ENCODE measurements at places on chromosomes 2 and 18.

- DNase-seq: no peak
Measured at GRCh38 chr2:207848545-207848928, 78.8 kb upstream of the FZD5 start.

- no peak for DNase-seq
Measured at GRCh38 chr2:212726403-212726802, 187.8 kb upstream of the ERBB4 start.

DNA sequence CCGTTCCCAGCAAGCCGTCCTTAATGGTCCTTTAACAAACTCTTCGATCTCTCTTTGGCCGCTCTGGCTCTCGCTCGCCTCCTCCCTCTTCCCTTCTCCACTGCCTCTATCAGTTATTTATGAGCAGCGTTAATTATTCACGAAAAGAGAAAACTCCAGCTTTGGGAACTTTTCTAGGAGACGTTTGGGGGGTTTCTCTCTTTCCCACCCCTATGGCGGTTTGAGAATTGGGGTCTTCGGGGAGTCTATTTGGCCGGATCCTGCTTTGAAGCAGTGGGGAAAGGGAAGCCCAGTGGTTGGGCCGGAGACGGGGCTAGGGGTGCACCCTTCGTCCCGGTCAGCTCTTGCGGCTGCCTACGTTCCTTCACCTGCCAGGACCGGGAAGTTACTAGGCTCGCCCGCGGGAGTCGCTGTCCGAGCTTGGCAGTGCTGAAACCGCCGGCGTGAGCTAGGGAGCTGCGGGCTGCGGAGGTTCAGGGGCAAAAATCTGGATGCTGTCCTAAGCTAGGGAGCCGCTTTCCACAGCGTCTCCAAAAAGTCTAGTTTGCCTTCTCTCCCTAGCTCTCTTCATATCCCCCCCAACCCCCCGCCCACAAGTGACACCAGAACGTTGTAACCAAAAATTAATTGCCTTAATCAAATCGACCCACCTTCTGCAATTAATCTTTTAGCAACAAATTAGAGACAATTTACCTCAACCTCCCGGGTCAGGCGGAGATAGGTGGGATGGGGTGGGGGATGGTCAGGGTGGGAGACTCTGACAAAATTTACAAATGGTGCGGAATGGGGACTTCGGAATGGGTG is 8.9 kb upstream of the SKOR2 start:
- DNase-seq: no peak

DNA sequence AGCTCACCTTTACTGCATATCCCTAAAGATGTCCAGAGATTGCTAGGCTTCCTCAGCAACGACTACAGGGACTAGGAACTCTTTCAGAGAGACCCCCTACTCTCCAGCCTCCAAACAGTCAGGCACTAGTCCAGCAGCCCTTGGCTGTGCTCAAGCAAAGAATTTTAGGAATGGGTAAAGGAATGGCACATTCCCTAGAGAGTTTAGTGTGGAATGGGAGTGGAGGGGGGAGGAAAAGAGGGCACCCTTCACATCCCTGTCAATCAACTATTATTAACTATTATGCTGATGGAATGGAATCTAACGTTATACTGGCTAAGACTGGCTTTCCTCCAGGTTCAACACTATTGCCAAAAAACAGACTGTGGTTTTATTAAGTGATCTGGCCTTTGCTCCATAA is 64.8 kb downstream of the IKZF2 start:
- DNase-seq: no peak

DNA sequence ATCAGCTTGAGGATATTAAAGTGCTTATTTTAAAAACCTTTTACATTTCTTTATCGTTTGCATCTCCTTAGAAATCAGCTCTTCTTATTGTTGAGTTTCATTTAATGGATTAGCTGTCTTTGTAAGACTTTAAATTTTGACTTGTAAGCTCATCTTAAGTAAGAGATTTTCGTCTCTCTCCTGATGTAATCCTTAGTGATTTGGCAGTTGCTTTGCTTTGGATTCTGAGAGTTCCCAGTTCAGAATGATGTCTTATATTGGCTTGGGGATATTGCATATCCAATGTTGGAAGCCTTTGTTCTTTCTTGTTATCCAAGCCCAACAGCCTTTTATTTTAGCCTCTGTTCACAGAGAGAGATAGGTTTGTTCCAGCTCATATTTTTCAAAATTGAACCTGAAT is 212.1 kb downstream of the ARL6IP6 start:
- DNase-seq: no peak

DNA sequence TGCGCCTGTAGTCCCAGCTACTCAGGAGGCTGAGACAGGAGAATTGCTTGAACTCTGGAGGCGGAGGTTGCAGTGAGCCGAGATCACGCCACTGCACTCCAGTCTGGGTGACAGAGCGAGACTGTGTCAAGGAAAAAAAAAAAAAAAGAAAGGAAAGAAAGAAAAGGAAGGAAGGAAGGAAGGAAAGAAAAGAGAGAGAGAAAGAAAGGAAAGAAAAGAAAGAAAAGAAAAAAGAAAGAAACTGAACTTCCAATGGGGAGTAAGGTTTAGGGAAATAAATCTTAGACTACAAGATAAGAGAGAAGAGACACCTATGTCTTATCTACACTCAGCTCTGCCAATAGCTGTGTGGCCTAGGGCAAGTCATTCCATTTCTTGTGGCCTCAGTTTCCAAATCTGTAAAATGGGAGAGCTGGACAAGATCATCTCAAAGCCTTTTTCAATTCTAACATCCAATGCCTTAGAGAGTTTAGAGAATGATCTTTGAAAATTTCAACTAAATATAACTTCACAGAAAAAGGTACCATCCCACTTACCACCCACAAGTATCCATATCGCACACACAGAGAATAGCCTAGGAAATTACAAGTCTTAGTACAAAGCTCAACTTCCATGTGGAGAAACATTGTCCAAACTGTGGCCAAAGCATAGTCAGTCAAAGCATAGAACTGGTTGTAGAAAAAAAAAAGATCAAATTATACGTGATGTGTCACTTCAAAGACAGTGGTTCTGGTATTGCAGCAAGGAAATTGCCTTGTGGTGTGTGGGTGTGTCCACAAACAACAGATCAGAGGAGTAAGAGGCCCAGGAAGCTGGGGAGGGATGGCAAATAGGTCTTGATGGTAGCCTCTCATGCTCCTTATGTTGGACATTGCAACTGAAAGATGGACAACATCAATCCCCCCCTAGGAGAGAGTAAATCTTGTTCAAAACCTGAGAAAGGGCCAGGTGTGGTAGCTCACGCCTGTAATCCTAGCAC is 42.4 kb downstream of the SLC14A2 start:
- DNase-seq: no peak

- DNase-seq: no peak
Measured at GRCh38 chr2:174996622-174997021, 8.6 kb downstream of the CHN1 start.

DNA sequence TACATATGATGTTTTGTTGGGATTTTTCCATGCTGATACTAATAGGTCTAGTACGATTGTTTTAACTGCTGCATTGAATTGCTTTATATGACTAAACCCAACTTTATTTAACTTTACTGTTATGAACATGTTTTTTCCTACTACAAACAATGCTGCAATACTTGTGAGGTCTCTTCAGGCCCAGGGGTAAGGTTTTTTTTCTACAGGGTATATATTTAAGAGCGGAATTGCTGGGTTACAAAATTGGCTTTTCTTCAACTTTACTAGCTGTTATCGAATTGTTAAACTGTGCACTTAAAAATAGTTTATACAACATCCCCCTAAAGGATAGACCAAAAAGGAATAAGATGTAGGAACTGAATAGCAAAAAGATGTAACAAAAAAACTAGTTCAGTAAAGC is 78.5 kb upstream of the TMEM178A start:
- no peak for DNase-seq

DNA sequence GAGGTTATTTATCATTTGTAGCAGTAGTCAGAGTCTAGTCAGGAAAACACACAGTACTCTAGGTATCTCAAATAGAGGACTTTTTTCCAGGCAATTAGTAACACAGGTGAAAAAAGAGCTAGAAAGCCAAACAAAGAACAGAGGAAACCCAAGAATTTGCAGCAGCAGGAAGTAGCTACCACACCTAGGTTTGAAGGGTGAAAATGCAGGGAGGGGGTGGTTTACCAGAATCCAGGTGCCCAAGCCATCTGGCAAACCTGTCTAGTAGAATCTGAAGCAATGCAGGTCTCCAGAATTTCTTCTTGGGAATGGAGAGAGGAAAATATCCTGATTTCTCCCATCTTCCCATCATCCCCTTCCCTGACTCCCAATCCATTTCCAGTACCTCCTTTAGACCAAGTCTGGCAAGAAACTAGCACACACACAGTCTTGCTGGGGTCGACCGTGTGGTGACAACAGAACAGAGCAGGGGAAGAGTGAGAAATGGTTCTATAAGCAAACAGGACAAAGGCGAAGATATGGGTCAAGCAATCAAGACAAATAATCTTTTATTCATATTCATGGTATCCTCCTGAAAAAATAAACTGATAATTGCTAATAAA is 231.9 kb upstream of the MMADHC start:
- no peak for DNase-seq

- no peak for DNase-seq
Measured at GRCh38 chr2:51201295-51201694, 169.4 kb upstream of the NRXN1 start.

Data from effector memory CD8-positive, alpha-beta T cell (primary cell).